ENCODE measurements at places on chromosomes 5 and 9. TPM values are rescaled to one million over a fixed set of nuclear protein-coding genes. Genes with fewer than 3 reads are reported as not detected.

NUP155 gene
- total RNA-seq = 37.9 TPM

PCDHB9 gene
- 0.65 TPM for total RNA-seq

MAST4 gene
- 83.3 TPM for total RNA-seq

PTPN3 gene
- total RNA-seq = 0.19 TPM

LCN2 gene
- not detected for total RNA-seq

FAM153A gene
- total RNA-seq = not detected

BTNL3 gene
- not detected for total RNA-seq

ARPC5L gene
- 21.9 TPM for total RNA-seq

PCDHA9 gene
- under 0.01 TPM for total RNA-seq

NUDT12 gene
- 3.6 TPM for total RNA-seq

ANKRD20A1 gene
- 0.98 TPM for total RNA-seq

TMEFF1 gene
- 10.7 TPM for total RNA-seq

Measured in vein endothelial cell (primary cell).